ENCODE measurements at places on chromosomes 11 and 22.
A peak's percentile ranks its signal among the peaks of the same experiment; 100 is the strongest.

GRCh38 chr11:127552446-127552845 lies 551.9 kb upstream of the KIRREL3 start:
- DNase-seq: no peak

GRCh38 chr11:38330578-38330977 lies 1732.5 kb upstream of the RAG2 start:
- DNase-seq: no peak

DNA sequence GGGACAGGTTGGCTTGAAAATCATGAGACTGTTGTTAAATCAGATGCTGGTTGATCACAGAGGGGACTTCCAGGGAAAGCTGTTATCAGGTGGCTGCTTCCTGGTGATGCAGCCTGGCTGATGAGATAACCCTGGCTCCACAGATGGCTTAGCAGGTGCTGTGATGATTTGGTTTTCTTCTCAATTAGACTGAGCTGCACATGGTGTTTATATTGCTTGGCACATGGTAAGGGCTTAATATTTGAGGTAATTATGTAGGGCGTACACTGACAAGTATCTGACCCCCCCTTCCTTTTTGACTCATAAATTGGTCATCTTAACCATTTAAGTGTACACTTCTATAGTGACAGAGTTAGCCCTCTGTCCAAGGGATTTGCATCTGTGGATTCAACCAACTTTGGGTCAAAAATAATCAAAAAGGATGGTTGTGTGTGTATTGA lies 7.0 kb downstream of the RPS3 start:
- DNase-seq: no peak

DNA sequence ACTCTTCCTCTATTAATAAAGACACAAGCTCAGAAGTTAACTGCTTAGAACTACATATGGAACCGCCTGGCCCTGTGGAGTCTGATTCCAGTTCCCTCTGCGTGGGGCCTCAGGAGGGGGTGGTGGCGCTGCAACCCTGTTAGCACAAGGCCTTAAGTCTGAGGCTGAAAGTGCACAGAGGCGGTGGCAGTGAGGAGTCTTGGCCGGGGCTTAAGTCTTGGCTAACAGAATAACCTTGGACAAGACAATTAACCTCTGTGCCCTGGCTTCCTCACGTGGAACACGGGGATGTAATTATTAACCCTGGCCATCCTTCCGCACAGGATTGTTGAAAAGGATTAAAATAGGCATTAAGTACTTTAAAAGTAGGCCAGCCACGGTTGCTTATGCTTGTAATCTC lies 191.5 kb downstream of the CEP164 start:
- no peak for DNase-seq

GRCh38 chr11:80593648-80594374 lies 1153.0 kb upstream of the TENM4 start:
- no peak for DNase-seq

DNA sequence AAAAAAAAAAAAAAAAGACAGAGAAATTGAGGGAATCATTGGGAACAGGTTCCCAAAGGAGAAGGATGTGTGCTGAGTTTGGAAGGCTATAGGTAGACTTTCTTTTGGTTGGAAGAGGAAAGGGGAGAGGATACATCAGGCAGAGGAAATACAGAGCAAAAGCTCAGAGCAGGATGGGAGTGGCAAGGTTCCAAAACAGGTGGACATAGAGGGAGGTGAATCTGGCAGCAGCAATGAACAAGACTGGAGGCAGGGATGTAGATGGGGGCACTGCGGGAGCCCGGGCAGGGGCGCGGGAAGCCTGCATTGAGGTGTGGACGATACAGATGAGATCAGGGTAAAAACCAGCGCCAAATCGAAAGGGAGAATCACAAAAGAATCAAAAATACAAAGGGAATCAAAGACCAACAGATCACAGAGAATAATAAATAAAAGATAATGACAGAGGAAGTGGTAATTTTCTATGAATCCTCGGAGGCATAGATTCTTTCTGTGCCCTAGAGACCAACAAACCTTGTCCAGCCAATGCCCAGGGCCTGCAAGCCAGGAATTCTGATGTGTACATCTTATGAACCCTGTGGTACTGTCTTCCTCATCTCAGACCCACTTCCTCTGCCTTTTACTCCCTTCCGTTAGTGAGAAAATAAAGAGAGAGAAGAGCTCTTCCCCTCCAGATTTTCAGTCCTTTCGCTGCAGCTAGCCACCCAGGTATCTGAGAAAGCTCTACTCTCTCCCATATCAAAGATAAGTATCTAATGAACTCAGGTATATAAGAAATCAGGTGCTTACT lies 70.3 kb downstream of the SLC1A2 start:
- DNase-seq: no peak

DNA sequence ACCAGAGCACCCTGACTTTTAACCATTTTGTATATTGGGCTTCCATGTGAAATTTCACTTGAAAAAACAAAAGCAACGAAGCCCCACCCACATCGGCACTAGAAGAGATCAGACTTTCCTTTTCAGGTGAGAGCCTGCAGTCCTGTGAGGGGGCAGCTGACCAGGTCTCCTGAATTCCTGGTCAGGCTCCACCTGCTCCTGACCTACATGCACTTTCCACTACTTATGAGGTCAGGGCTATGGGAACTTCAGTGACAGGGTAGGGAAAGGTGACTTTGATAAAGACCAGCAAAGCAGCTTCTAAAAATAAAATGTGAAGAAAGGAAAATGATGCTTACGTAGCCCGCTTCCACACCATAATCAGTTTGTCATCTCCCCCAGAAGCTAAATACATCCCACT lies 24.7 kb downstream of the HIRA start:
- no peak for DNase-seq

DNA sequence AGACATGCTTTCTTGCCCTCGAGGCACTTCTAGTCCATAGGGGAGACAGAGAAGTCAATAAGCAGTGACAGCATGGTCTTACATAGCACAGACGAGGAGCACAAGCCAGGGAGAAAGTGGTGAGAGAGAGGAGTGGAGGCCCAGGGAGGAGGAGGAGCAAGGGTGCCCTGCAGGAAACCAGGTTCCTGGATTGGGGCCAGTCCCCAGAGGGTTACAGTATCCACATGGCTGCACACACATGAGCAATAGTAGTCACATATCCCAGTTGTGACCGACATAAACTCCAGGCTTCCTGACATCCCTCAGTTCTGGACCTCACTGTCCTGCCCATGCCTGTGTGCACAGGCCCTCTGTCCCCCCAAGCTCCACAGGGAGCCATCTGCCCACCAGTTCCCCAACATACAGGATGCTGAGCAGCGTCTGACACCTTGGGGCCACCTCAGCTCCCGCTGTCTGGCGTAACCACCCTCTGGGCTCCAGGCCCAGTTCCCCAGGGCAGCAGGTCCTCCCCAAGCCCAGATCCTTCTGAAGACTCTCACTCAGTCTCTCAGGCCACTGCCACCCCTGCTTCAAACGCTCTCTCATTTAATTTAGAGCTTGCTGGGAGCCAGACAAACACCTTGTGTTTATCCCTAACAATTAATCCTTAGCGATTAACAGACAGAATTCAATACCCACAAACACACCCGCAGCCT lies 53.7 kb downstream of the DSCAML1 start:
- no peak for DNase-seq

- no peak for DNase-seq
Measured at GRCh38 chr22:35733036-35733435, 15.4 kb downstream of the APOL5 start.

- DNase-seq: no peak
Measured at GRCh38 chr11:131468565-131468964, 98.2 kb downstream of the NTM start.

DNA sequence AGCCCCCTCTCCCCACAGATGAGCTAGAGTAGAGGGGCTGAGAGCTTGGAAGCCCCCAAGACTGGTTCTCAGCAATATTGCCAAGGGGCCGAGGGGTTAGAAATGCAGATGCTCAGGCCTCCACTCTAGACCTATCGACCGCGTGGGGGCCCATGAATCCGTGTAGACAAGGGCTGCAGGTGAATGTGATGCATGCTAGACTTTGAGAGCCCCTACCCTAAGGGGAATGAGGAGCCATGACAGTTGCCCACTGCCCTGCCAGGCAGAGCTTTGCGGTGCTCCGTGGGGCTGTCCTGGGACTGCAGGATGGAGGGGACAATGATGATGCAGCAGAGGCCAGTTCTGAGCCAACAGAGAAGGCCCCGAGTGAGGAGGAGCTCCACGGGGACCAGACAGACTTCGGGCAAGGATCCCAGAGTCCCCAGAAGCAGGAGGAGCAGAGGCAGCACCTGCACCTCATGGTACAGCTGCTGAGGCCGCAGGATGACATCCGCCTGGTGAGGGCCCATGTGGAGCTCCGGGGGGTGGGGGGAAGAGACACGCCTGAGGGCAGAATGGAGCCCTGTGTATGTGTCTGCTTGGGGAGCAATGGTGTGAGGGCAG lies 1.3 kb downstream of the SSH3 start:
- no peak for DNase-seq

- DNase-seq: no peak
Measured at GRCh38 chr22:36332623-36333332, 55.0 kb downstream of the MYH9 start.

DNA sequence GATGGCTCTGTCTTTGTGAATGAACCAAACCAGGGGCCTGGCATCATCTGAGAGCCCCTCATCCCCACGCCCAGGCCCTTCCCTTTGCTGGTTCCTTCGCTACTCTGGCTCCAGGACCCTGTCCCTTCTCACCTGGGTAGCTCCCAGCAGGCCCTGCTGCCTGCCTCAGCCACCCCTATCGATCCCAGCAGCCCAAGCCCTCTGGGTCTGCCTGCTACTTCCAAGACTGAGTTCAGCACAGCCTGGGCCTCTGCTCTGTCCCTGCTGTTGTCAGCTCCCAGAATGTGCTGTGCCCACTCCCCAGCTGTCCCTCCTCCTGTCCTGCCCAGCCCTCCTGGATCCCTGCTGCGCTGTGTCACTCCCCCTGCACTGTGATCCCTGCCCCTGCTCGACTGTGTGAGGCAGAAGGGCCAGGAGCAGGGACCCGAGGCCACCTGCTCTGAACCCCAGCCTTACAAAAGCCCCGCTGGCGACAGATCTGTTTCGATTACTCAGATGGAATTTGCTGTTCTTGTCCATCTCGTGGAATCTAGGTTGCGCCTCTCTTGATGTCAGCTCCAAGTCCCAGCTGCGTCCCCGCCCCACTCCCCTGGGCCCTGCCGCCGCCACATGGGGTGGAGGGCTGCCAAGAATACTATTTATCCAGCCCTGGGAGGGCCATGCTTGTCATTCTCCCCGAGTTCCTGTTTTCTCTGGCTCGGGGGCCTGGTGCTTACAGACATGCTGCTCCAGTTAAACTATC lies 13.0 kb downstream of the MRPL21 start:
- DNase-seq: peak; percentile 38

DNA sequence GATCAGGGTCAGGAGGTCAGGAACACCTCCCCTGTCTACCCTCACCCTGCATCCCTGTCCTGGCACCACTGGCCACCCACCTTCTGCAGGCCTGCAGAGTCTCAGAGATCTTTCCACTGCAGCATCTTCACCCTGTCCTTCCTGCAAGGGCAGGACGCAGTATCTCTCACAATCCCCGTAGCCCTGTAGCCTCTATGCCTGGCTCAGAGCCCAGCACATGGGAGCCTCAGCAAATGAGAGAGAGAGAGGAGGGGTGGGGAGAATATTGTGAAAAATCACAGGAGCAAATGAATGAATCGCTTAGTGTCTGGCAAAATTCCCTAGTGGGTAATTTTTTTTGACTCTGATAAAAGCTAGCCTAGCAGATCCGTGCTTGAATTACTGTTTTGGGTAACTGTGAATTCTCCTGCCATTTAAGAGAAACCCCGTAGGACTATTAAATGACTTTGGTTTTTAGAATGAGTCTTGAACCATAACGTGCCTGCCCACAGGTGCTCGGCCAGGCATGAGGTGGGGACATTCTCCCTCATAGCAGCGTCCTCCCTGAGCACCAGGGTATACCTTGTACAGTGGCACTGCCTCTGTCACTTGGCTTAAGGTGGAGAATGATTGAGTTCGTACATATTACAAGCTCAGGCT lies 91.5 kb downstream of the MORC2 start:
- peak; percentile 79 for DNase-seq

DNA sequence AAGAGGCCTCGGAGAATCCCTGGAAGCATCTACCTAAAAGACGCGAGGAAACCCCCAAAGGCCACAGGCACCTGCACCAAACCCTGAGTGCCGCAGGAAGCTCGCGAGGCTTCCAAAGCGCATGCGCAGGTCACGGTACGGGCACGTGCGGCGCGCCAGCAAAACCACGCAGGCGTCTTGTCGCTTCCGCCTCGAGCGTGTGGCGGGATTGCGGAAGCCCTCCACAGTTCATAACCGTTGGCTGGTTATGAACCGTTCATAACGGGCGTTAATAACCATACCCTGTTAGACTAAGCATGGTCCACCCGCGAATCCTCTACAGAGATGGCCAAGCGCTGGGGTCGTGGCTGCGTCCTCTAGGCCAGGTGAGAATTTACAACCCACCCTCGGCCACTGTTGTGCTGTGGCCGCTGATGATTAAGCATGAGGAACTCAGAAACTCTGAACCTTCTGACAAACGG lies 46.4 kb downstream of the MORC2 start:
- DNase-seq: peak; percentile 43

GRCh38 chr22:48088926-48089536 lies 1326.6 kb downstream of the TBC1D22A start:
- DNase-seq: no peak

GRCh38 chr11:26323837-26324236 lies 8.1 kb upstream of the ANO3 start:
- no peak for DNase-seq

DNA sequence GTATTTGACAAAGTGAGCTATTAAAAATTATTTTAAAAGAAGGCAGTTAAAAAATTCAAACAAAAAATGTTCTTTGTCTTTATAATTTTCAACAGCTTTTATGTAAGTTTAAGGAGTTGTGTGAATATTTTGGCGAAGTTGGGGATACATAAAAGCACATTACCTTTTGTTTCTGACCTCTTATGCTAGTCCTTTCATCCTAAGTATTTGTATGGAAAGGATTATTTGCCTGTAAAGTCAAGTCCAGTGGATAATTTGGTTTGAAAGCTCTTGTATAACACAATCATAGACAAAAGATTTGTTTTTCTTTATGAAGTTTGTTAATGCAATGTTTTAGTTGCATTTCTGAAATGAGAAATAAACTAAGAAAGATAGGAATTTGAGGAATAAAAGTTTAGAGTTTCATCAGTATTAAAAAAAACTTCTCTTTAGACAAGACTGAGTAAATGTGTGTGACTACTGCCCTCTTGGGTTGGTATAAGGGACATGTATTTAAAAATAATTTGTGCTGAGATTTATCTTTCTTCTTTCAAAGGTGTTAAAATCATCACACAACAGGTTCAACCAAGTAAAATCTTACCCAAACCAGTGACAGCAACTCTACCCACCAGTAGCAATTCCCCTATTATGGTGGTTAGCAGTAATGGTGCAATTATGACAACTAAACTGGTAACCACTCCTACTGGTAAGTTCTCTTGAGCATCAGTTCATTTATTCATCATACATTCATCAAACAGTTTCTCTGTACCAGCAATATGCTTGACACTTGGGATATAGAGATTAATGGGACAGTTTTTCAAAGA lies 68.2 kb downstream of the EMSY start:
- DNase-seq: peak; percentile 20

GRCh38 chr11:79198898-79199250 lies 242.0 kb downstream of the TENM4 start:
- DNase-seq: no peak

GRCh38 chr22:30453731-30454510 lies 17.9 kb downstream of the SEC14L3 start:
- peak; percentile 13 for DNase-seq

GRCh38 chr11:45169310-45170072 lies 23.1 kb downstream of the PRDM11 start:
- no peak for DNase-seq

All from right lung (tissue), 10 donors.